ENCODE measurements at places on chromosomes 2 and 18.

- DNase-seq: no peak
Observed at GRCh38 chr2:207317378-207317984, 151.7 kb upstream of the KLF7 start.

DNA sequence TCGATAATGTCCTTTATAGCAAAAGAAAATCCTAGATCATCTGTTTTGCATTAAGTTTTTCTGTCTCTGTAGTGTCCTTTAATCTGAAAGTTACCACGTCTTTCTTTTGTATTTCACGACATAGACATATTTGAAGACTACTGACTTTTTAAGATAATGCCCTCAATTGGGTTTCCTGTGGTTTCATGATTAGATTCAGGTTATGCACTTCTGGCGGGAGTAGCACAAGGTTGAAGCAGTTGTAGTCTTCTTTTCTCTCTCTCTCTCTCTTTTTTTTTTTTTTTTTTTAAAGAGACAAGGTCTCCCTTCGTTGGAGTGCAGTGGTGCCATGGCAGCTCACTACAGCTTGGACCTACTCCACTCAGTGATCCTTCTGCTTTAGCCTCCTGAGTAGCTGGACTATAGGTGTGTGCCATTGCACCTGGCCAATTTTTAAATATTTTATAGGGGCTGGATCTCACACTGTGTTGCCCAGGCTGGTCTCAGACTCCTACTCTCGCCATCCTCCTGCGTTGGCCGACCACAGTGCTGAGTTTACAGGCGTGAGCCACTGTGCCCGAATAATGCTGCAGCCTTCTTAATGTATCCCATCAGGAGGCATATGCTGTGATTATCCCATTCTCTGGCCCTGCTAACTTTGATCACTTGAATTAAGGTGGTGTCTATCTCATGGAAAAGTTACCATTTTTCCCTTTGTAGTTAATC lies 3.9 kb downstream of the INPP4A start:
- no peak for DNase-seq

GRCh38 chr2:43388371-43388770 lies 162.0 kb upstream of the ZFP36L2 start:
- no peak for DNase-seq

GRCh38 chr2:182616471-182617393 lies 99.3 kb upstream of the DNAJC10 start:
- peak; percentile 96 for DNase-seq

DNA sequence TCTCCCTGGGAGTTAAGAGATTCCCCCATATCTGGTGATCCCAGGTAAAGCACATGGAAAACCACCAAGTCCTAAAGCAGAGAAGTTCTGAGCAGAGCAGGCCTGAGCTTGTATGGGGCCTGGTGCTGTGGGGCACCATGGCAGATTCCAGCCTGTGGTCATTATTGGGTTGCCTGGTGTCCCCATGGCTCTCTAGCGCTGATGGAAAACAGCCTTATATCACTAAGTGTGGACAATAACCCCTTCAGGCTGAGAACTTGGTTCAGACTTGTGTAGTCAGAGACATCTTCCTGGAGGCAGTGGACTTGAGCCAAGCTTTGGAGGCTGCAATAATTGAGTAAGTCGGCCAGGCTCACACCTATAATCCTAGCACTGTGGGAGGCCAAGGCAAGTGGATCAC lies 96.8 kb downstream of the MCFD2 start:
- DNase-seq: no peak

DNA sequence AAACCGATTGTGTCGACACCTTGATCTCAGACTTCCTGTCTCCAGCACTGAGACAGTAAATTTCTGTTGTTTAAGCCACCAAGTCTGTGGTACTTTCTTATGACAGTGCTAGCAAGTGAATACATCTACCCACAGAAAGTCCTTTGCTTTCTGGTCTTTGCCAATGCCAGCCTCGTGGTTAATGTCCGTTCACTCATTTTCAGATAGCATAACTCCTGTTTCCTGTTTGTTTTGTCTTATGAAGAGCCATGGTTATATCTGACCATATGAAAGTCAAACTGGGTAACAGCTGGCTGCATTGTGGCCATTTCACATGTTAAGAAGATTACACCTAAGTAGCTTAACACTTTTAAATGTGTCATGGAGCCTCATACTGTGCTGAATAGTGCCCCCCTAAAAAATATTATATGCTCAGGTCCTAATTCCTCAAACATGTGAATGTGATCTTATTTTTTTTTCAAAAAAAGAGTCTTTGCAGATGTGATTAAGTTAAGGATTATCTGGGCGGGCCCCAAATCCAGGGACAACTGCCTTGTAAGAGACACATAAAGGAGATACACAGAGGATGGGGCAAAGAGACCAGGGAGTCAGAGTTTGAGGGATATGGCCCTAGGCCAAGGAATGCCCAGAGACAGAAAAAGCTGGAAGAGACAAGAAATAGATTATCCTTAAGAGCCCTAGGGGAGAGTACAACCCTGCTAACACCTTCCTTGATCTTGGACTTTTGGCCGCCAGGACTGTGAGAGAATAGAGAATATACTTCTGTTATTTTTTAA lies 118.0 kb downstream of the KCNE4 start:
- no peak for DNase-seq

DNA sequence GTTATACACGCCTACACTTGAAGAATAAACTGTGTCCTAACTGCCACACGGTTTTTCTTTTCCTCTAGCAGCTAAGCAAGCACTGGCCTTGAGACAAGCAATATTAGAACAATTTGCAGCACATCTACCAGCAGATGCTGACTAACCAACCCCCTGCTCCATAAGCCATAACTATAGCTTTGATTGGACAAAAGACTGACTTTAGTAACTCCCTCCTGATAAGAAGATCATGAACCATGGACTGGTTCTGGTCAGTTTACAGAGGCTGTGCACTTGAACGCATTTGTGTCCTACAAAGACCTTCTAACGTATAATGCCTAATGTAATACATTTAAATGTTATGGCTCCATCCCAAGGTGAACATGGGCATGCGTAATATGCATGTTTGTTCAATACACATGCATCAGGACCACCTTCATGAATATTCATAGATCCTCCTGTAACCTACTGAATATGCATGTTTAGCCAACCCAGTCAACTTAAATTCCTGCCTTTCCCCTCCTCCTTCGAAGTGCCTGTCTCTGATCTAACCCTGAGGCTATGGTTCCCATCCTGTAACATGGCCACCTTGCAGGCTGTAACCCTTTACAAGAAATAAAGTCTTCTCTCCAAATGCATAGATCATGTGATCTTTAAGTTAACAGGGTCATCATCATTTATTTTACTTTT lies 26.5 kb downstream of the SLC4A5 start:
- no peak for DNase-seq

- no peak for DNase-seq
Observed at GRCh38 chr2:200741468-200742202, 70.1 kb upstream of the BZW1 start.

DNA sequence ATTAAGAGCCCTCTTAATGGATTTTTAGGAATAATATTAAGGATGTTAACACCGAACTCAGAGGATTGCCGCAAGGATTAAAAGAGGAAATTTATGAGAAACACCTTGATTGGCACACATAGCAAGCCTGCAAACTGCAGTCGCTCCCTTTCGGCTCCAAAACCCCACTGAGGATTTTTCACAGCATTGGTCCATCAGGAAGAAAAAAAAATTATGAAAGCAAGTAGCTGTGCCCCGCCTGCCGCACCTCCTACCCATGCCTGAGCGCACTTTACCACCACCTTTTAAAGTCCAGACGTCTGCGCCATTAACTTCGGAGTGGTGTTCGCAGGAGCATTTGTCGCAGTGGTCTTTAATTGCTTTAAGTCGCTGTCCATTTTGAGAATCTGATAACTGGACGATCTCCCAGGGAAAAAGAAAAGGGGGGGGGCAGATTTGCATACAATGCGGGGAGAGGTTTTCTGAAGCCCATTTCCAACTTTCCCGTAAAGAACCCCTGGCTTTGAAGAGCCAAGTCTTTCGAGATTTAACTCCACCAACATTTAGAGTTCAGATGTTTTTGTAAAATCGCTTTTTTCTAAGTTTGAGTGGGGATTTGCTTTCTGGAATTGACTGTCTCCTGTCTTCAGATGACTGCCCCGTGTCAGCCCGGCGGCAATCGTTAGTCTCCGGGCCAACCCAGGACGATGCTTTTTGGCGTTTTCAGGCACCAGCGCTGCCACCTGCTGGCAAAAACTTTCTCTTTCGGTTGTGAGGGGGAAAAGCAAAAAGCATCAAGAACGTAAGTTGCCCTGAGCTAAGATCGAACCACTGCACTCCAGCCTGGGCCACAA lies 913 bp upstream of the TRABD2A start:
- DNase-seq: no peak

- DNase-seq: no peak
Observed at GRCh38 chr2:109136542-109136941, 7.5 kb downstream of the SH3RF3 start.

DNA sequence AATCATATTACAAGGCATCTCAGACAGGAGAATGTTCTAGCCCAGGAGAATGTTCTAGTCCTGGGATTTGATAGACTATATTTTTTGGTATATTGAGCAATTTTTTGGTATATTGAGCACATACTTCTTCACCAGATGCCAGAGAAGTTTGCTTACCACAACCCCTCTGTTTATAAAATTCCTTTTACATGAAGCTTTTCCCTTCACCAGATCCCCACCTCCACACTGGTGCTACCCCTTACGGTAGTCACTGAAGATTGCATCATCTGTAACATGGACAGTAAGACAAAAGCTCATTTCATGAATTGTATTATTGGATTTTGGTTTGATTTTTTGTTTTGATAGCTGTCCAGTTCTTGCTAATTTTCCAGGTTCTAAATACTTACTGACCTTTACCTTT lies 7.2 kb upstream of the HNMT start:
- DNase-seq: peak; percentile 79

- no peak for DNase-seq
Observed at GRCh38 chr2:215705771-215706361, 270.0 kb upstream of the FN1 start.

DNA sequence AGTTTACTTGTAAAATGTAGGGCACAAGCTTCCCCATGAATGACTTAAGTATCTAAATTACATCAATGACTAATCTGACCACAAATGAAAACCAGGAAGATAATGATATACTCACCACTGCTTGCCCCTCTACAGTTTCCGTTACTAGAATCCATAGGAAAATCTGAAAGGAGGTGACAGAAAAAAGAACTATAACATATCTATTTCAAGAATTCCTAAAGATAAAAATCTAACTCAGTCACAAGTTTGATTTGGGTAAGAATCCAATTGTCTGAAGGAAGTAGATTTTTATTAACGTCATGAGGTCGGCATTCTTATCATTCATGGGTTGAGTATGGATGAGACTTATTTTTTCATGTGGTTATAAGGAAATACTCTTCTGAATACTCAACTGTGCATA lies 7.8 kb downstream of the FRZB start:
- DNase-seq: no peak

GRCh38 chr2:151972241-151973012 lies 126.4 kb downstream of the CACNB4 start:
- no peak for DNase-seq

DNA sequence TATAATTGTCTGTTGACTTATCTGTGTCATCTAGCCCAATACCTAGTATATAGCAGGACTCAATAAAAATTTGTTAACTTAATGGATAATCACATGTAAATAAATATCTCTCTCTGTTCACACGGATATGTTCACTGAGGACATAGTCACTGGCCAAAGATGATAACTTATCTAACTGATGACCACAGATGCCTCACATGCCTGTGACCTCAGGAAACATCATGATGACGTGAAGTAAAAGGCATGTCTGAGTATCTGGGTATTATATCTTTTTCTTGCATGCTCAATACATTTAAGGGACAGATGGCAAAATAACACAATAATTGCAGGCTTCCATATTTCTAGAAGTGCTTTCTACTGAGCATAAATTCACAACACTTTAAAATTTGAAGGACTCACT lies 41.4 kb upstream of the PARD3B start:
- DNase-seq: no peak

DNA sequence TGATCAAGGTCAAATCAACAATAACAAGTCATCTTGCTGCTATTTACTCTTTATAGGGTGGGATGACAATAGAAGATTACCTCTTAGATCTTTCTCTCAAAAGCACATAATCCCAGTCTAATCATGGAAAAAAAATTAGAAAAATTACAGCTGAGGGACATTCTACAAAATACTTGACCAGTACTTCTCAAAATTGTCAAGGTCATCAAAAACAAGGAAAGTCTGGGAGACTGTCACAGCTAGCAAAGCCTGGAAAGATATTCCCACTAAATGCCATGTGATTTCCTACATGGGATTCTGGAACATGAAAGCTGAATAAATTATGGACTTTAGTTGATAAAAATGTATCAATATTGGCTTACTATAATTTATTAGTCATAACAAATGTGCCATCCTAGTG lies 276.2 kb downstream of the RNF144A start:
- no peak for DNase-seq

- DNase-seq: no peak
Observed at GRCh38 chr2:61044636-61045035, 21.0 kb upstream of the SANBR start.

DNA sequence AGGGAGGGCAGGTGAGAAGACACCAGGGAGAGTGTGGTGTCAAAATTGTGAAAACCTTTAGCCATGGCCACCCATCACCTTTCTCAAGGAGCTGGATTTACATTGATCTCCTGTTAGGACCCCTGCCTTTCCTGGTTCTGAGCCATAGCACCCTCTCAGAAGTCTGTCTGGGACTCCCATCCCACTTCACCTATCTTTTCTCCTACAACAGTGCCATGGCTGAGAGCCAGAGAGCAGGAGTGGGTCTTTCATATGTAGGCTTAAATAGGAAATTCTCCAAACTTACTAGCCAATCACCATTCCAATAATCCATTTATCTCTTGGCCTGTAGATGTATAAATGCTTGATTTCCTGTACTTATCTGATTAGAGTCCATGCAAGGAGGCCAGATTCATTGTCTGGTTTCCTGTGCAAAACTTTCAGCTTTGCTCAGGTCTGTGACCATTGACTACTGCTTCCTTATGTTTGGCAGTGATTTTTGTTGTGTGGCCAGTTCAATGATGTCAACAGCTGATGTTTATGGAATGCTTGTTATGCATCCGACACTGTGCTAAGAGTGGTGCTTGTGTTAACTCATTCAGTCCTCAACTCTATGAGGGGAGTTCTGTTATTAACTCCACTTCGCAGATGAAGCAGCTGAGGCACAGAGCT lies 57.6 kb upstream of the IGFBP5 start:
- no peak for DNase-seq

- no peak for DNase-seq
Observed at GRCh38 chr2:134819334-134819733, 19.1 kb upstream of the ACMSD start.

GRCh38 chr18:10814336-10814735 lies 288.5 kb downstream of the NAPG start:
- DNase-seq: no peak

GRCh38 chr2:47373747-47374146 lies 29.2 kb upstream of the MSH2 start:
- DNase-seq: no peak

DNA sequence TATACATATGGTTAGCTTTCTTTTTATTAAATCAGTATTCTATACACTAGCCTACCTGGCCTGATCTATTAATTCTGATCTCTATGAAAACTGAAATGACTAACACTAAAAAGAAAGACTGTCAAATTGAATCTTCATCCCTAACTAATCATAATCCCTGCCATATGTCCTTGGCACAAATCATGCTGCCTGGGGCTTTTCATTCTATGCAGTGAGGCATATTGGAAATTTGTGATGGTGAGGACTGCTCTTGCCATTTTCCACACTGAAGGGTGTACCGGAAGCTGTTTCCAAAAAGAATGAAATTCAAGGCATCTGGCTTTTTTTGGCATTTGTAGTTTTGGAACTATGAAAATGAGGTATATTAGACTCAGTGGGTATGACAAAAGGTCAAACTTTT lies 39.7 kb downstream of the RAPGEF4 start:
- DNase-seq: no peak

GRCh38 chr2:201132518-201132917 lies 16.6 kb downstream of the CFLAR start:
- DNase-seq: no peak
